ENCODE measurements at places on chromosomes 5 and 9.

DNA sequence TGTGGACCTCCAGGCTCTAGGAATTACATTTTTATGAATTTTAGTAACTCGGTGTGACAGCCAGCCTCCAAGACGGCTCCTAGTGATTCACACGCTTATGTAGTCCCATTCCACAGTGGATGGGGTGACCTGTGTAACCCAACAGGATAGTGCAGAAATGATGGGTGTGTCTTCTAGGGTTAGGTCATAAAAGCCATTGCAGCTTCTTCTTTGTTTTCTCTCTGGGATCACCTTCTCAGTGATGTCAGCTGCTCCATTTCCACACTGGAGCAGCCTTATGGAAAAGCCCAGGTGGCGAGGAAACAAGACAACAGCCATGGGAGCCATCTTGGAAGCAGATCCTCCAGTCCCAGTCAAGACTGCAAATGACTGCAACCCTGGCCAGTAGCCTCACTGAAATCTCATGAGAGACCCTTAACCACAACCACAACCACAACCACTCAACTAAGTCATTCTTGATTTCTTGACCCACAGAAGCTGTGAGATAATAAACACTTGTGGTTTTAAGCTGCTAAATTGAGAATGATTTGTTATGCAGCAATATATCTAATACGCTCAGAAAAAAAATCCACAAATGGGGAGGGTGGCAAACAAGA, 5.1 kb upstream of the GNPDA1 start:
- DNase-seq = no peak

DNA sequence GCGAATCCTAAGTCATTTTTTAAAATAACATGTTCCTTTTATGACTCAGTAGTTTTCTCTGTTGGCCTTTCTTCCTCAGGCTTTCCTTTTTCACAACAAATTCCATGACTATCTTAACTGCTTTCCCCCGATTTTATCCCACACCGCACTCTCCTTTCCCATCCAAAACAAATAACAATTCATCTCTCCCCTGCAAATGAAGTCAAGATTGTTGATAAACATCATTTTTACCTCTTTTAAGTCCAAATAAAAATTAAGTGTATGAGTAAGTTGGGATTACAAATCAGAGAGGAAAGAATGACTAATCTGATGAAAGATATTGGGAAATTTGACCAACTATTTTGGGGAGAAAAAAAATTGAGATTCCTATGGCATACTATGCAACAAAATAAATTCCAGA, 47.3 kb downstream of the SEC61B start:
- peak; percentile 83 for DNase-seq

DNA sequence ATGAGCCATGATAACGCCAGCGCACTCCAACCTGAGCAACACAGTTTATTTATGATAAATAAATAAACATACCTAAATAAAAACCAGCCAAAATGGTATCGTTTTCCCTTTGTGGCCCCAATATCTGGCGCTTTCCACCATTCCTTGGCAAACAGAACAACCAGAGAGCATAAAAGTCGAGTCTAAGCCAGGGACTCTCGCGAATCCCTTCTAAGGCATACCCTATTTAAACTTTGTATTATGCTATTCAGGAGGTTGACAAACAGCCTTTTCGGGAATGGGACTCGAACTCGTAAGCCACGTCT, 386 bp upstream of the MATR3 start:
- no peak for DNase-seq

DNA sequence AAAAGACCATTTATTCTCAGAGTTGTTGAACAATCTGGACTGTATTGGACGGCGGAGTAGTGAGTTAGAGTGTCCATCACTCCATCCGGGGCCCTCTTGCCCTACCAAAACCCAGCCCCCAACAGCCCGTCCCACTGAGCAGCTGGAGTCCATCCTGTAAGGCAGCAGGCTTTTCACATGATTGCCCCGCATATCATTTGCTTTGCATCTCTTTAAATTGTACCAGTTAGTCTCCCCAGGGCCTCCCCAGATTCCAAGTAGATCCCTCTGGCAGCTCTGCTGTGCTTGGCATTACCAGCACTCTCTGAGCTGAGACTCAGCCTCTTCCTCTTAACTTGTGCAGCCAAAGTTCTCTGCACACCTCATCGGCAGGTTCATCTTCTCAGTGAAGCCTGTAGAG, 48.6 kb upstream of the ADCY2 start:
- DNase-seq = no peak

GRCh38 chr9:33429256-33429985, 18.0 kb downstream of the AQP3 start:
- no peak for DNase-seq

DNA sequence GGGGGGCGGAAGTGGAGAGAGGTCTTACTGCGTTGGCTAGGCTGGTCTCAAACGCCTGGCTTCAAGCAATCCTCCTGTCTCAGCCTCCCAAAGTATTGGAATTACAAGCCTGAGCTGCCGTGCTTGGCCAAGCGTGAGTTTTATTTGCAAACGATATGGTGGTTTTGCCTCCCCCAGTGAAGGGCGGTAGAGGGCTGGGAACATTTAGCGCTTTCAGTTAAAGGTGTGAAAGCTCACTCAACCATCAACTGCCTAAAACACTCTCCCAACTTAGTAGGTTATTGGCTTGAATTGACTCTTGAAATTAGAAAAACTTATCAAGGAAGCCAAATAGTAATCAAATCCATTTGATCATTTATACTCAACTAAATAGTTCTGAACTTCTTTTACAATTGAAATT, 156.3 kb downstream of the ESM1 start:
- no peak for DNase-seq

DNA sequence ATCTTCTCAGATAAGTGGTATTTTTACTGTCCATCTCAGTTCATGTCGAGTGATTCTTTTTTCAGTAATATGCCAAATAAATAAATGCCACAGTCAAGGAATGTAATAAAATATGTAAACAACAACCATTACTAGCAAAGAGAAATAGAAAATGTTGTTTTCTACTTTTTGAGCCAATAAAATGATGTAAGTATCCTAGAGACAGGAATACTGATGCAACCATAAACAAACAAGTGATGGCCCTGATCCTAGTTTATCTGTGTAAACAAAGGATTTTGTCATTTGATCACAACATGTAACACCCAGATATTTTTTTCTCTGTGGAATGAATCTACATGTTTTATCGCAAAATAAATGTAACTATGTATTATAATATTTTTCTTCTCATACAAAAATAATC, 1852.8 kb downstream of the EFNA5 start:
- no peak for DNase-seq

DNA sequence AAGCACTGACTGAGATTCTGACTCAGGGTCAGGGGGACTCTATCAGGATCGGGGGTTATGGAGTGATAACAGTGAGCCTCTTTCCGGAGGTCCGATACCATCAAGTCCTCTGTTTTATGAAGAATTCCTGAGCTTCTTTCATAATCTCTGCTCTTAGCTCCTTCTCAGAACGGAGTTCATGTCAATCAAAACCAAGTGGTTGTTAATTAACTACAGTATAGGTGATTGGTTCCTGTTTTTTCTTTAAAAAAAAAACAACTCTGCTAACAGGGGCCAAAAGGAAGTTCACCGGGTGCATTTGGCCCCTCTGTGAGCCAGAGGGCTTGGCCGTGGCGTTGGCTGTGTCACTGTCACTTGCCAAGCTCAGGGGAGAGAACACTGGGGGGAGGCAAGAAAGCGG, 4.0 kb downstream of the GFI1B start:
- DNase-seq = no peak

DNA sequence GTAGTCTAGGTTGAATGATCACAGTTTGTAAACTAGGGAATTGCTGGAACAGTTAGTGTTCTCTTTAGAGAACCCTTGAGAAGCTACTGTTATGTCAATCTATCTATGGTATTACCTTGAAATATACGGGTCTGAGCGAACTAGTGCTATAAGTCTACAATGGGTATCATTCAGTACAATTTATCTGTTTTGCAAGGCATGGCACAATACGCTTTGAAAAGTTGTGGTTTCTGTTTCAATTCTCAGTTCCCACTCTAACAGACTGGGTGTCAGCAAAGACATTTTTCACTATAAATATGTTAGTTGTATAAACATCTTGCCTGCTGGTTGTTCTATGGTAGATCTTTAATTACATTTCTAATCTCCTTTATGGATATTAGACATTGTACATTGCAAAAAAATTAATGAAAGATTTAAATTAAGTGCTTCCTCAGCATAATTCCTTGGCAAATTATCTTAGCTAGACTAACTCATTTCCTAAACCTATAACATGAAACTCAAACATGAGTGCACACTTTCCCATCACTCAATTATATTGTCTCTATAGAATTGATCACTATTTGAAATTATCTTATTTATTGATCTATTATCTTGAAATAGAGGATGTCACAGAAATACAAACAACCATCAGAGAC, 24.9 kb upstream of the SLCO6A1 start:
- DNase-seq = no peak

- no peak for DNase-seq
Measured at GRCh38 chr5:60024104-60024503, 130.6 kb upstream of the PDE4D start.

DNA sequence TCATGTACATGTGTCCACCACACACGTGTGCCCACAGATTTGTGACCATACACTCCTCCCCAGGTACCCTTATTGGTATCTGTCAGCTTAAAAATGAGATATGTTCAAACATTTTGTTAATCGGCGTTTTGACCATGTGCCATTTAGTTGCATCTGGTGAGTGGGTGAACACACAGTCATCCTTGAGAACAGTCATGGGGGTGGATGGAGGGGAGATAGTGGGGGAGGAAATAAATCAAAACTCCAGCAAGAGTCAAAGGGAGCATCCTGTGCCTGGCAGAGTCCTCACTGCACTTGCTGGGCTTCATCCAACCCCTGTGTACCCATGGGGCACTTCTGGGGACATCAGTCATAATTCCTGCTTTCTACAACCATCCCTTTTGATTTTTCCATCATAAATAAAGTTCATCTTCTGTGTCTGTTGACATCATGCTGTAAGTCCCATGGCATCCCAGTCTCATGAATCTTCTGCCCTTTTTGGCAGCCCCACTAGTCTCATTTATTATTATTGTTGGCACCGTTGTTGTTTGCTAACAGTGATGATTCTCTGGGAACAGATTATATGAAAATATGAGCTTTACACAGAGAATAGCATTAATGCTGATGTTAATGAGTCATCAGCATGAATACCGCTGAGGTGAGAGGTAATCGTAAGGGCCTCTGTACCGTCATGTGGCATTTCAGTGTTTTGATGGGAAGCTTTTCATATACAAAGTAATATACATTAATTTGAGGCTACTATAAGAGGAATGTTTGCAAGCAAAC, 24.4 kb upstream of the CLK4 start:
- peak; percentile 72 for DNase-seq

GRCh38 chr5:149762958-149763630, 33.0 kb downstream of the PPARGC1B start:
- DNase-seq = no peak

GRCh38 chr5:66426259-66427138, 169.7 kb upstream of the MAST4 start:
- DNase-seq = no peak

GRCh38 chr9:137665697-137666512, 47.1 kb downstream of the EHMT1 start:
- no peak for DNase-seq

Measured in AG04449 (cell line).